Osteocyte (in vitro differentiated cells): ENCODE measurements at places on chromosomes 2 and 18. TPM values are rescaled to one million over a fixed set of nuclear protein-coding genes. Genes with fewer than 3 reads are reported as not detected.

Gene GAL3ST2
- 0.48 TPM in 1 of 2 replicates, not detected in the other for total RNA-seq

Gene ACTR1B
- total RNA-seq: 54.4 and 56.6 TPM in 2 replicates

Gene ASB18
- total RNA-seq: not detected in 2 replicates

Gene ZCCHC2
- total RNA-seq: 10.3 and 11.2 TPM in 2 replicates

Gene CNNM4
- 7.6 and 8.0 TPM in 2 replicates for total RNA-seq

Gene SULT1C3
- not detected in 2 replicates for total RNA-seq

Gene PDE11A
- 0.05 TPM in 1 of 2 replicates, not detected in the other for total RNA-seq

Gene NPHP1
- total RNA-seq: 3.0 and 3.6 TPM in 2 replicates

Gene CFC1
- total RNA-seq: not detected in 2 replicates

Gene SIX3
- total RNA-seq: not detected in 2 replicates

Gene DSC2
- 1.2 and 1.6 TPM in 2 replicates for total RNA-seq

Gene LIMS2
- total RNA-seq: 49.3 and 51.0 TPM in 2 replicates

Gene EPC2
- 38.3 and 39.2 TPM in 2 replicates for total RNA-seq

Gene SCG2
- 132 and 134 TPM in 2 replicates for total RNA-seq
